Stimulated activated CD4-positive, alpha-beta T cell treated with anti-CD3 and anti-CD28 coated beads, Interleukin-15, amount 100 ng/mL, for 24 hours (primary cell): ENCODE measurements at places on chromosomes 3 and 15.

- DNase-seq: no peak
Observed at GRCh38 chr3:7340795-7341194, 479.9 kb downstream of the GRM7 start.

DNA sequence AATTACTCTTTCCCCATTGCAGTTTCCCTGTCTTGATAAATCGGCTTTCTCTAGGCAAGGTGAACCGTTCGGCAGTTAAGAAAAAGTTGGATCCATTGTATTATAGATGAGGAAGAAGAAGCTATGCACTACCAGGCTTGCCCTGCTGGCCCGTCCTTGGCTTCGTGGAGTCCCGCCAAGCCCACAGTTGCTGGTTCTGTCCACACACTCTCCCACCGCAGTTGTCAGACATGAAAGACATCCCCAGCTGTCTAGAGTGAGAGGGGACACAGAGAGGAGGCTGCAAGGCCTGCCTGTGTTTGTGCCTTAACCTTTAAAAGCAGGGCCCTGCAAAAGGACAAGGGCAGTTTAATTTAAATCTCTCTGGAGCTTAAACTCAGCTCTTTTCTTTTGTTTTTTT, 47.2 kb upstream of the PLCL2 start:
- DNase-seq: no peak

- no peak for DNase-seq
Observed at GRCh38 chr3:51477360-51477711, 22.5 kb downstream of the DCAF1 start.

- no peak for DNase-seq
Observed at GRCh38 chr3:13715961-13716360, 163.9 kb downstream of the WNT7A start.

GRCh38 chr15:65377105-65377975, 462 bp downstream of the IGDCC3 start:
- peak; percentile 31 for DNase-seq

DNA sequence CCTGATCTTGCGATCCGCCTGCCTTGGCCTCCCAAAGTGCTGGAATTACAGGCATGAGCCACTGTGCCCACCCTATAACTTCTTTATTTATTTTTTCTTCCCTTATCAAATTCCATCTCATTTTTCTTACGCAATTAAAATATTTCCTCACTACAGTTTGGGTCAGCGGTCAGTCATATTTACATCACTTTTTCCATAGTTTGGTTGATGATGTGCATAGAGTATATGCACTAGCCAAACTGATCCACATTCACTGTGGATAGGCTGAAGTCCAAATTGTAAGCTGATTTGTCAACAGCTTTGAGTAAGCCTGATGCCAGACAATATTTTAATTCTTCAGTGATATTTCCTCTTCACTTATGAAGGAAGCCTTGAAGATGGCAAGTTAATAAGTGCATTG, 256.3 kb downstream of the TIGIT start:
- no peak for DNase-seq

GRCh38 chr3:115792206-115792955, 169.1 kb downstream of the GAP43 start:
- DNase-seq: peak; percentile 21

GRCh38 chr3:62376906-62377877, 3.8 kb upstream of the FEZF2 start:
- no peak for DNase-seq

DNA sequence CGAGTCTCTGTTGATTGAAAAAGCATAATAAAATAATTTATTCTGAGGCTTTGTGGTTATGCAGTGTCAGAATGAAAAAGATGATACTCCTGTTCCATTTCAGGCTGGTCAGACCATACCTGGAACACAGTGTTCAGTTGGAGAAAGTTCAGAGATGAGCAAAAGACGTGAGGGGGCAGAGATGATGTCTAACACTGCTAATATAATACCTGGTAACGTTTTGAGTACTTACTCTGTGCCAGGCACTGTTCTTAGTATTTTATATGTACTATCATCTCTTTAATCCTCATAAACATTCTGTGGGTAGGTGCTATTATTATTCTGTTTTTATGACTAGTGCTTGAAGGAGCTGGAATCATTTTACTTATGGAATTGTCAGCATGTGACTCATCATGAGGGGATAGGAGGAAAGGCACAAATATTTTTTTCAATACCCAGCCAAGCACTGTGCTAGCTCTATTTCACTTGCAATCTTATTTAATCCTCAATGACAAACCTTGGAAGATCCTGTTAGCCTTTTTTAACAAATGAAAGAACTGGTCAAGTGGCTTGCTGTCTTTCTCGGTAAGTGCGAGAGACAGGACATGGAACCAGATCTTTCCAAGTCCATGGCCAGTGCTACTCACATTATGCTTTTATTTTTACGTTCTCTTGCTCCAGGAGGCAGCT, 31.8 kb downstream of the IQGAP1 start:
- DNase-seq: peak; percentile 57

GRCh38 chr3:159861369-159861987, 127.2 kb upstream of the IL12A start:
- DNase-seq: no peak

DNA sequence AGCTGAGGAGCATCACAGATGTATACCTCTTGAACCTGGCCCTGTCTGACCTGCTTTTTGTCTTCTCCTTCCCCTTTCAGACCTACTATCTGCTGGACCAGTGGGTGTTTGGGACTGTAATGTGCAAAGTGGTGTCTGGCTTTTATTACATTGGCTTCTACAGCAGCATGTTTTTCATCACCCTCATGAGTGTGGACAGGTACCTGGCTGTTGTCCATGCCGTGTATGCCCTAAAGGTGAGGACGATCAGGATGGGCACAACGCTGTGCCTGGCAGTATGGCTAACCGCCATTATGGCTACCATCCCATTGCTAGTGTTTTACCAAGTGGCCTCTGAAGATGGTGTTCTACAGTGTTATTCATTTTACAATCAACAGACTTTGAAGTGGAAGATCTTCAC, 3.0 kb downstream of the CCR8 start:
- no peak for DNase-seq

GRCh38 chr3:42096796-42097565, 5.8 kb downstream of the TRAK1 start:
- DNase-seq: peak; percentile 50

DNA sequence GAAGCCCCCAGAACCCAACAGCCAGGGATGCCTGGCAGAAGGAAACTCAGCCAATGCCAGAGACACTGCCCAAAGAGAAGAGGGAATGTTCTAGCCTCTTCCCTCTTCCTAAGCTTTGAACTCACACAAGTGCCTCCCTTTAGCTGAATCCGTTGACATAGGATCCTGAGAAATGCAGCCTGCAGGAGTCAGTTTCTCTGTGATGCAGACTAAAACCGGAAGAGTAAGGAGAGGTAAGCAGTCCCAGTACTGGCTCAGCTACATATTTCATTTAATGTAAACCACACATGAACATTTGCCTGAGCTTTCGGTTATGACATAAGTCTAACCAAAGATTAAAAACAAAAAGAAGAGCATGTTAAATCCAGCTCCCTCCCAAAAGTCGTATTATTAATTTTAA, 768.7 kb downstream of the TBL1XR1 start:
- DNase-seq: no peak

DNA sequence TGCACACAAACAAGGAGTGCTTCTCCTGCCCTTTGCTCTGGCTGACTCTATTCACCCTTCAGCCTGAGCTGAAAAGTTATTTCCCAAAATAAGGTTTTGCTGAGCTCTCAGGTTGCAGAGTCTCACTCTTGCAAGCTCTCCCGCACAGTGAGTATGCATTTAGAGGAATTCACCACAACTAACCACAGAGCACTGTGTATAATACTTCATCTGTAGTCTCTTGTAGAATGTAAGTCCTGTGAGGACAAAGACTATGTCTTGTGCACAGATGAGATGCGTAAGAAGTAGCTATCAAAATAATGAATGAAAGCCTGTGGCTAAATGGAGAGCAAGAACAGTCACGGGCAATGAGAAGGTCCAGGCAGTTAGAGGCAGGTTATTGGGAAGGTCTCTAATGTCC, 156.5 kb upstream of the SLCO3A1 start:
- no peak for DNase-seq

DNA sequence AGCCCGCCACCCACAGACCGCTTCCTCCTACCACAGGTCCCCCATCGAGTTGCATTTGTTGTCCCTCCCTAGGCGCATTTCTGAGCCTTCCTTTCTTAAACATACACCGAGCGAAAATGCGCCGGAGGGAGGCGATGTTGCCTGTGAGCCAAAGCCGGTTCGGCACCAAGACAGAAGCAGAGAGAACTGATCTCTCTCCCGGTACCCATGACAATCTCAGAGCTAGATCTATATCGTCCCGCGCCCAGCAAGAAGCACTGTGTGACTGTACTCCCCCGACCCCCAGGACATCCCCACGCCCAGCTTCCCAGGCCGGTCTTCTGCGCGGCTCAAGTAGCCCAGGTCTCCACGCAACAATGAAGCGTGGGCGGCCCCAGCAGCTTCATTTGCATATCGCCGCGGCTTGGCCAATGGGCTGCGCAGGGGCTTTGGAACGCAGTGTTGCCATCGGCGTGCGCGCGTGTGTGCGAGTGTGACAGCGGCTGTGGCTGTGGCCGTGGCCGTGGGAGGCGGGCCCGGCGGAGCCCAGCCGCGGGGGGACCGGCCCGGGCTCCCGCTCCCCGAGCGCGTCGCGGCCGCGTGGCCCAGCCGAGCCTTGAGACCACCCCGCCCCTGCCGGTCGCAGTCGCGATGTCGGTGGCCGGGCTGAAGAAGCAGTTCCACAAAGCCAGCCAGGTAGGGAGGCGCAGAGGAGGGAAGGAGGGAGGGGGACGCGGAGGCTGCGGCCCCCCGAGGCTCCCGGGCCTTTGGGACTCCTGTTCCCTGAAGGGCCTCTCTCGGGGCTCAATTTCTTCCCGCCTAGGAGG, at the start of gene SH3GL3:
Gene SH3GL3 (plus strand): TSS at position 438 of the 806 bp plus-strand sequence. CDS start 193 bp downstream, at position 631.
- DNase-seq: peak; percentile 81

DNA sequence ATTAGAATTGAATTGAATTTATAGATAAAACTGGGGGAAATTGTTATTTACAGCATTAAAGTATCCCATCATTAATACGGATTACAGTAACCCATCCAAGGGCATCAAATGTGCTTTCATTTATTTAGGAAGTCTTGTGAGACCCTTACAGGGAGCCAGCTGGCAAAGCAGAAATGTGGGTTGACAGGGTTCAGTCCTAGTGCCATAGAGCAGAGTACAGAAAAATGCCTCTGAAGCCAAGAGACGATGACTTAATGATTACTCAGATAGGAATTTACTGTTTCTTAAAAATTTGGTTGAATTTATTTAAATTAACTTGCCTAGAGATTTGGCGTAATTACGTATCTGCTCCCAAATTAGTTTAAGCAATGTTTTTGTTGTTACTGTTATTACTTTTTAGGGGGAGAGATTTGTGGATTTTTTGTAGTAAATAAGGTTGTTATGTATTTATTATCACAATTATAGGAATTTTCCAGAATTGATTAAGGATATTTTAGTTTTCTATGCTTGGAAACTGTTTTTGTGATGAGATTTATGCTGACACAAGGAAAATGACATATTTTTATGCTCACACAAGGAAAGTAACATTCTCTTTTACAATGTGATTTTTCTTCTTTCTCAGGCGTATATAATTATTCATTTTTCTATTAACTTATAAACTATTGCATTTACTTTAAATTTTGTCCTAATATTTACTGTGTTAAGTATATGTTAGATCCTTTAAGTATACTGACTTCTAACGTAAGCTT, 152.0 kb downstream of the EPHA6 start:
- no peak for DNase-seq

- no peak for DNase-seq
Observed at GRCh38 chr3:72067721-72068120, 282.8 kb upstream of the PROK2 start.

DNA sequence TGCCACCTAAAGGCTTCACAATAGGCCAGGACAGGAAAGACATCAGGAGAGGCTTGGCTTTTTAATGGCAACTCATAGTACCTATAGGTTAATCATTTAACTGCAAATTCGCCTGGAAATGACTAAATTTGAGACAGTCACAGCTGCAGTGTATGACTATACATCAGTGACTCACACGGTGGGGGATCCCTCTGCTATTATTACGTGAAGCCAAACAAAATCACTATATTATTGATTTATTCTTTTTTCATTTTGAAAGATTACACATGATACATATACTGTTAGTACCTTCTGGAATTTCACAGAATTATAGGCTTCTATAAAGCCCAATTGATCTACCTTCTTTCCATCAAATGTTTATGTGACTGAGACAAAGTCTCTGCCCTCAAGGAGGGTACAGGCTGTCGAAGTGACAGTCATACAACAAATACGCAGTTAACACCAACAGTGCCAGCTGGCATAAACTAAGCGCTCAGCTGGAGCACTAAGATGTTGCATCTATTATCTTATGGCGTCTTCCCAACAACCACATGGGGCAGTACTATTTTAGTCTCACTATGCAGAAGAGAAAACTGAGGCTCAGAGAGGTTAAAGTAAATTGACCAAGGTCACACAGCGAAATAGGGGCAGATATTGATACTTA, 82.0 kb upstream of the LMOD3 start:
- peak; percentile 77 for DNase-seq

GRCh38 chr15:92505611-92506010, 111.9 kb downstream of the ST8SIA2 start:
- no peak for DNase-seq

DNA sequence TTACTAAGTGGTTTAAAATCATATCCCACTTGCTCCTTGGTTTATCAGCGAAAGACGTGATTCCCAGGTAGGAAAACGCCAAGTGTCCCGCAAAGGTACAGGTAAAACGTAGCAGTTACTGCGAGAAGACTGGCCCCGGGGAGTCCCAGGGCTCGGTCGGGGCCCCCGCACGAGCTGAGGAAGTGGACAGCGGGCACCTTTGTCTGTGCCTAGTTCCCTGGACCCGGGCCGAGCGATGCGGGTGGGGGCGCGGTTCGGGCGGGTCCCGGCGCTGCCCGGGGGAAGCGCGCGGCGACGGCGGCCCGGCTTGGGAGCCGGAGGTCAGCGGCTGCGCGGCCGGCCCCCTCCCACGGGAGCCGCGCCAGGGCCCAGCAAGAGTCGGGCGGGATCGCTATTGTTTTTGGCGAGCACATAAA, 864 bp upstream of the NEO1 start:
- no peak for DNase-seq

- no peak for DNase-seq
Observed at GRCh38 chr15:69525543-69525942, 72.9 kb downstream of the RPLP1 start.

GRCh38 chr15:79653533-79653932, 221.4 kb downstream of the MINAR1 start:
- DNase-seq: no peak

DNA sequence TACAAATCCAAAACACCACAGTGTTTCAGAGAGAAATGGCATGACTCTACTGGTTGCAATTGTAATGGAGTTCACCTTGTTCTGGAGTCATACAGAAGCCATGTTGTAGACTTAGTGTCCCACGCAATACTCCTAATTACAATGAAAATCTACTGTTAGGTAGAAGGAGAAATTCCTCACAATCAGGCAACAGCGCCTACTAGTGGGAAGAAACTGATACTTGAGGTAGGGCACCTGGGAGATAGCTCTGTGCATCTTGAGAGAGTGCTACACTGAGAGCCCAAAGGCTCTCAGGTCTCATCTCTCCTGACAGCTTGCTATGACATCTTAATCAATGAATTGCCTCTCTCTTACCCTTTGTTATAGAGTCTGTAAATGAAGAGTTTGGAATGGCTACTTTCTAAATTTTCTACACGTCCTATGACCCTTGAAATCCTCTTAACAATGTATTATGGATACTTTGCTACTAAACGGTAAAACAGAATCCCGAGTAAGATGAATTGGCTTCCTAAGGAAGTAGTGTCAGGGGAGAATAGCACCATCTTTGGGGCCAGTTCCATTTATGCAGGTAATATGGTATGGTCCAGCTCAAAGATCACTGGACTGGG, 422.7 kb upstream of the TPRG1 start:
- DNase-seq: peak; percentile 58
